ENCODE measurements at places on chromosomes 4 and X.
A peak's percentile ranks its signal among the peaks of the same experiment; 100 is the strongest.

DNA sequence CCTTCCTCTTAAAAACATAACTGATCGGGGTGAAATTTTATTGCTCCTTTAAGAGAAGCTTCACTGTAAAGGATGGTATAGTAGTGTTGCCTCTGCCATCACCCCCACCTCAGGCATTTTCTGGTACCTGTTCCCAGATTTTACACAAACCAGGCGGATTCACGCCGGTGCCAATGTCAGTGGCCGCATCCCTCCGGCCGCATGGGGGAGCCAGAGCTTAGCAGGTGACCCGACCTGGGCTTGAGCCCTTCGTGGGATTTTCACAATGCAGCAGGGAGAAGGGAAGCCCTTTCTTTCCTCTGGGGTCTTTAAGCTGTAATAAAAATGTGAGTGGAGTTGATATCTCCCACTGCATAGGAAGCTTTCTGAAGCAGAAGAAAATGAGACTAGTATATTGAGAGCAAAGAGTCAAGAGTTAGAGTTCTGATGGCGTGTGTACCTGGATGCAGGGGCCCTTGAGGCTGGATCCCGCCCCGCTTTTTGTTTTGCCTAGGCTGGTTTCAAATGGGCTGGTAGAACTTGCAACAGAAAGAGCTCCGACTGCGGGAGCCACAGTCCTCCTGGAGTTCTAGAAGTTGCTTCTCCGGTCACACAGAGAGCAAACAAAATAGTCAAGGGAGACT is 59.4 kb downstream of the POLR2B start:
- DNase-seq, result no peak

- DNase-seq, result no peak
These were observed 82.5 kb downstream of the TIGD2 start for GRCh38 chr4:89193843-89194242.

- no peak for DNase-seq
These were observed 198.2 kb upstream of the PSAPL1 start for GRCh38 chr4:7632971-7633370.

DNA sequence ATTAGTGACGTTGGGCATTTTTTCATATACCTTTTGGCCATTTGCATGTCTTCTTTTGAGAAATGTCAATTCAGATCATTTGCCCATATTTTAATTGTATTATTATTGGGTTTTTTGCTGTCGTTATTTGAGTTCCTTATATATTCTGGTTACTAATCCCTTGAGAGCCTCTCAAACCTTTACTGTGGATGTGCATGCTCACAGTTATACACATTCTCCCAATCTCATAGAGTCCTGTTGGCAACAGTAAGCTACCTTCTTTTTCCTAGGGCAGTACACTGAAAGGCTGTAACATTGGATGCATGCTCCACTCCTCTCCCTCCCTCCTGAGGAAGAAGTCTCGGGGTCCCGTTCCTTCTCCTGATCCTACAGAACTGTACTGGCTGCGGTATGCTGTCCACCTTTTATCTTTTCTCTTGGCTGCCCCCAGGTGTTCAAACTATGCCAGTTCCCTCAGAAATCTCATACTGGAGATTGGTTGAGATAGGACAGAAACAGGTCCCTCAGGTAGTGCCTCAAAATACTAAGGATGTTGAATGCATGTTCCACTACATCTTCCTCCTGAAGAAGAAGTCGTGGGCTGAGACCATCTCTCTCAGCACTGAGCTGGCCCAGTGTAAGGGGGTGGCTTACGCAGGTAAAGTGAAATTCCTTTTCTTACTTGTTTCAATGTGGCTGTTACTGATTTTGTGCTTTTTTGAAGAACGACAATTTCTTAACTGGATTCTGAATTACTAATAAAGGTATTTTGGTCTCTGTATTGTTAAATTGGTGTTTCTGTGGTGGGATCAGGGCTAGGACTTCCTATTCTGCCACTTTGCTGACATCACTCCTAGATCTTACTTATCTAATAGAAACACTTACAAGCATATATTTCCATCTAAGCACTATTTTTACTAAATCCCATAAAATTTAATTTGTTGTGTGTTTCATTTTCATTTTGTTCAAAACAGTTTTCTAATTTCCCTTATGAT is 145.4 kb upstream of the HUWE1 start:
- no peak for DNase-seq

DNA sequence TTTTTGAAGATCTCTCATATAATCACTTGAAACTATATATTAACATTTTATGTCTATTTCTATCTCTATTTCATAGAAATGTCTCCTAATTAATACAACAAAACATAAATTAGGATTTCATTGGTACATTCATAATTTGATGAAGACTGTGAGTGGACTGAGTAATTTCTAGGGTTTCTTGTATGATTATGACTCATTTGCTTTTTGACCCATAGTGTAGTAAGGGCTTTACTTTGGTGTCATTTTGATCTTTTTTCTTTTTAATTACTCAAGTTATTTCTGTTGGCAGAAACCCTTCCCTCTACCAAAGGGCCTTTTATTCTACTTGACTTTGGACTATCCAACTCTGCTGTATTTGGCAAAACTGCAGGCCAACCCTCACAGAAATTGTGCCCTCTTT is 207.9 kb upstream of the MAGEB16 start:
- DNase-seq, result no peak

GRCh38 chr4:179415037-179415846 is 1973.0 kb upstream of the AGA start:
- no peak for DNase-seq

DNA sequence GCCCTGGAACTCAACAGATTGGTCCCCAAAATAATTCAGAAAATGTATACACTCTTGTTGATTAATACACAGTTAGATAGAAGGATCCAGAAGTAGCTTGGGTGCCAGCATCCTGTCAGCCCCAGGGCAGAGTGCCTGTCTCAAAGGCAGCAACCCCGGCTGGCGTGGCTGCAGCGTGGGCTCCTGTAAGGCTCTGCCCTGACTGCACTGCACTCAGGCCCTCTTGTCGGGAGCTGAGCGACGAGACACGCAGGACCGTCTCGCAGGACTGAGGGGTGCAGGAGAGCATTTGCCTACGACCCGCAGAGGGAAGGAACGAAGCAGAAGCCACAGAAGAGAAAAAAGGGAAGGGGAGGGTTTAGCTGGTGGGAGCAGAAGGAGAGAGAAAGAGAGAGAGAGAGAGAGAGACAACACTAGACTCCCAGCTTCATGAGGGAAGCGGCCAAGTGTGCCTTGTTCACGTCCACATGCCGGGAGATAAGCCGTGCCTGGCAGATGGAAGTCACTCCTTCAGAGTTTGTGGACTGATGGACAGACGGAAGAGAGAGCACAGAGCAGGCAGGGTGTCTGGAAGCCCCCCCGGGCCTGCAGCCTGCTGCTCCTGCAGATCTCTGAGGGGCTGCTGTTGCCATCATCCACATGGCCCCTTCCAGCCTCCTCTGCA is 38.7 kb upstream of the HELT start:
- DNase-seq, result no peak

DNA sequence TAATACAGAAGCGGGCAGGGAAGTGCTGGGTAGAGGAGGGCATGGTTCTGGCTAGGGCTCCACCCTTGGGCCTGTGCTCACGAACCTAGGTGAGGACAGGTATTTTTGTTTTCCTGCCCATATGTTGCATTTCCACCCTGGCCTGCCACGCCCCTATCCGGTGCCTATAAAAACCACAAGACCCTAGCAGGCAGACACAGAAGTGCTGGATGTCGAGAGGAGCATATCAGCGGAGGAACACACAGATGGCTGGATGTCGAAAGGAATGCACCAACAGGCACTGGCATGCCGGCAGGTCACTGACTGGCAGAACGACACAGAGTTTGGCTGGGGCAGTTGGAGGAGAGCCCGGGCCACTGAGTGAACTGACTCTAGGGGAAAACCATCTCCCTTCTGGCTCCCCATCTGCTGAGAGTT is 316.6 kb upstream of the BOD1L1 start:
- DNase-seq, result no peak

- no peak for DNase-seq
These were observed 89.8 kb downstream of the CHIC2 start for GRCh38 chr4:53974561-53974960.

DNA sequence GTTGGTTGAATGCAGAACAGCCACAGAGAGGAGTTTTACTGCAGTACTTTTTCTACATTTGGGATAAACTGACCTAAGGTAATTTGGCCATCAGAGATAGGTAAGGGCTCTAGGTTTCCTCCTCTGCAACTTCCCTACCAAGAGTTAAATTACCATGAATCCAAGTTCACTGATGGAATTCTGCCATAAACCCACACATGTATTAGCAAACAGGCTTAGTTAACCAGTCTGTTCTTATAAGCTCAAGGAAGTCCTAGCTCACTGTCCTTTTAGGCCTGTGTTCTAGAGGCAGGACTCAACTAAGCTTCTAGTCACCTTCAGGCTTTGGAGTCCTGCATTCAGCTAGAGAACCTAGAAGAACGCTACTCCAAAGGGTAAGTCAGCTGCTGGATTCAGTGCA is 4.0 kb downstream of the FAM114A1 start:
- DNase-seq, result no peak

GRCh38 chr4:120293341-120293740 is 226.7 kb upstream of the MAD2L1 start:
- peak; percentile 20 for DNase-seq

GRCh38 chrX:119673336-119673735 is 19.6 kb downstream of the SEPTIN6 start:
- no peak for DNase-seq

DNA sequence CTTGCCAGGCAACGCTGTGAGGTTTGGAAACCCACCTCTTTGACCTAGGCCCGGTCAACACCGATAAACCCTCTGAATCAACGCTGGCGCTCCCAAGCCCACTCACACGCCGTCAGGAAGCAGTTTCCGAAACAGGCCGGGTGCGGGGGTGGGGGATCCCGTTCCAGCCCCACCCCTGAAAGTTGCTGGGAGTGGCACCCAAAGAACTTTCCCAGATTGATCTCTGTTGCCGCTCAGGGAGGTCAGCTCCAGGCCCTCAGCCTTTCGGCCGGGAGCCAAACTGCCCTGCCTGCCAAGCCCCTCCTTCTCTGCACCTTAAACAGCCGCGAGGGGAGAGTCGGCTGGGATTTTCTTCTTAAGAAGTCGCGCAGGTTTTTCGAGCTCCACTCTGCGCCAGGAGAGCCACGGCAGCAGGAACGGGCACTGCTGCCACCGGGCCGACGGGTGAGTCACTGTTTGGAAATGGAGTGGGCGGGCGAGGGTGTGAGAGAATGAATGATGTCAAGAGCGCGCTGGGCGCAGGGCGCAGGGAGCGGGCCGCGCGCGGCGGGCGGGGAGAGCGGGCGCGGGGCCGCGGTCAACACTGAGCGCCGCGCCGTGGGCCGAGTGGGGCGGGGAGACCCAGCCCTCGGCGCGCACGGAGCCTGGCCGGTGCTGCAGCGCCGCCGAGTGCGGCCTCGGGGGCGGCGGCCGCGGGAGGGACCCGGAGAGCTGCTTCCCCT is at the start of gene SGMS2:
TSS of gene SGMS2 (plus strand) at position 583 of the 722 bp plus-strand sequence. CDS start 70,622 bp downstream, outside the sequence.
- DNase-seq, result peak; percentile 75

- no peak for DNase-seq
These were observed 263.0 kb upstream of the ZFP42 start for GRCh38 chr4:187732524-187732923.

DNA sequence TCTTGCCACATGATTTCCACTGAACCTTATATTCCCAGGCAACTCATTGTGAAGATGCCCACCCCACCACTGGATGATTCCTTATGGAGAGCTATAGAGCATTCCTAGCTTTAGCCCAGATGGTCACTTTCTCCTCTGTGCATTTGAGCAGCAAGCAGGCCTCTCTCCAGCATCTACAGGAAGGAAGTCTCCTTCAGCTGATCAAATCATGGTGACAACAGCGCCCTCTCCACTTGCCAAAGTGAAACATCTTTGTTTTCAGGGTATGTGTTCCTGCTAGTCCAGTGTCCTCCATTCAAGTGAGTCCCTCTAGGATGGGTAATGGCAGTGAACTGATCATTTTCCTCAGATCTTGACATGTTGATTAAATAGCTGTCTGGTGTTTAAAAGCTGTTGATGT is 10.9 kb upstream of the SYTL5 start:
- DNase-seq, result no peak

DNA sequence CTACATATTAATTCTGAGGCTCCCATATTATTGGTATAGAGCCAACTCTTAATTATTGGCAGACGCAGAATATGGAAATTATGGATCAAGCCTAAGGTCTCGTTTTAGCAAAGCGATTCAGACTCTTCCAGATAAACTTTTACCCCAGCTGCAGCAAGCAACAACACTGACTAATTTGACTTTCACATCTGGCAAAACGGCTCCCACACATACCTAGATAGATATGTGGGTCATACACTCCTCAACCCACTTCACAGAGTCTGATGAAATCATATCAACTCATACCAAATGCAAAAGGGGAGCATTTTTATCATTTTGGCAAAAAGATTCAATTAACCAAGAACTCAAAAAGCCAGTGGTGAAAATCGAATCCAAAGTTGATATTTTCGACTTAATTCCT is 36.3 kb upstream of the KDR start:
- DNase-seq, result no peak

DNA sequence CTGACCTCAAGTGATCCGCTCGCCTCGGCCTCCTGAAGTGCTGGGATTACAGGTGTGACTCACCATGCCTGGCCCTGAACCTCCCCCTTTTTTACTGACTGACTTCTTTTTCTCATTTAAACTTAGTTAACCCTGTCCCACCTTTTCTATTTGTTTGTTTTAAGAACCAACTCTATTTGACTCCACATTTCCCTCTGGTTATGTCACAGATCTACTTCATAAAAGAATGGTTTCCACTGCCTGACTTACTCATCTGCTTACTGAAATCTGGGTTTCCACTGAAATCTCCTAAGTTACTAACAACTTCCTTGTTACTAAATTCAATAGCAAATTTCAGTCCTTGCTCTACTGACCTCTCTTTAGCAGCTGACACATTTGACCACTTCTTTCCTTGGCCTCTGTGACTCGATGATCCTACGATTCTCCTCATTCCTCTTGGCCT is 28.0 kb upstream of the NSUN7 start:
- no peak for DNase-seq
